ENCODE measurements at places on chromosomes 4 and X.

DNA sequence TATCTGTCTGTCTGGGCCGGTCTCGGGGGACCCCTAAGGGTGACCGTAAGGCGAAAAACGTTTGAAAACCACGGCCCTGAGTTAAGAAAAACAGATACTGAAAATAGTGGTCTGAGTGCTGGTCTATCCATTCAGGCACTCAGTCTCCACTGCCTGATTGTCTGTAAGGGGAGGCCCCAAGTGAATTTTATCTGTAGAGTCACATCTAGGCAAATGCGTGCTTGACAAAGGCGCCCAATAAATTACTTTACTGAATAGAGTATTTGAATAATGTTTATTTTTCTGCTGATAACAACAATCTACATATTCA lies 465 bp downstream of the HNRNPH2 start:
- DNase-seq = no peak

DNA sequence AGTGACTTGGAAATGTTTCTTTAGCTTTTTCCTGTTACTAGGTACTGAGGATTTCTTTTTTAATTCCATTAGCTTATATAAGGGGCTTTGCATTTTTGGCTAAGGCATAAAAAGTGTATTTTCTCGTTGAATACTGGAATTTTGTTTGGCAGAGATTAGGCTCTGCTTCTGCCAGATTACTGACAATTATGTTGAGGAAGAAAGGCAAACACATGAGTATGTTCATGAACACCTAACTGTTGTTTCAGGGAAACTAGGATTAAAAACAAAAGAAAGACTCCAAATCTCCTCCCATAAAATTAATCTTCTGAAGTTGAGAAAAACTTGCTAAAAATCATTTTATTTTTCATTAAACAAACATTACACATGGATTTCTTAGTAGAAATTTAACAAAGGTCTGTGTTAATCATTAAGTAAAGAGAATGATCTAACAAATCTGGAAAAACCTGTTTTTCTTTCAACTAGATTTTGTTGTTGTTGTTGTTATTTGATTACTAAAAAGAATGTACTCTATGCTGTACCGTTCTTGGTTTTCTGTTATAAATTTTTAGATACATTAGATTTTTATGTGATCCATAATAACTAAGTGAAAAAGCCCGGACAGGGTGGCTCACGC lies 43.3 kb upstream of the STAG2 start:
- no peak for DNase-seq

DNA sequence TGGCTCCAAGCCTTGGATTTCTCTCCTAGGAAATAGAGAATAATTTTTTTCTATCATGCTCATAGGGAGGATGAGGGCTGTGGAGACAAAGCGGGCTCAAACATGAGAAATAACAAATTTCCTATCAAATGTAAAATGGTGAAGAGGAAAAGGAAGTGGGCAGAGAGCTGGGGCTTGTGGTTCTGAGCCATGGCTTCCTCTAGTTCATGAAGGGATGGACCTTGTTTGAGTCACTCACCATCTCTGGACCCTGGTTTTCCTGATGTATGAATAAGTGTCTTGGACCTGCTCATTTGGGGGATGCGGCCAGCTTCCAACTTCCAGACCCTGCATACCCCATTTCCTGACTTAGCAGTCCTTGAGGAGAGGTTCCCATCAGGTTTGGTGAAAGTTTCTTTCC lies 63.0 kb downstream of the MSX1 start:
- no peak for DNase-seq

- no peak for DNase-seq
These were observed 8.2 kb upstream of the YIPF6 start for GRCh38 chrX:68490644-68491043.

- no peak for DNase-seq
These were observed 119.2 kb upstream of the GRID2 start for GRCh38 chr4:92184566-92184965.

All from CD4-positive, alpha-beta T cell treated with Interleukin-10 for 1 hour (primary cell).